ENCODE measurements at places on chromosomes 2 and 18. TPM values are rescaled to one million over a fixed set of nuclear protein-coding genes. Genes with fewer than 3 reads are reported as not detected.

Gene TWSG1
- total RNA-seq: 1.7 TPM

Gene MAB21L4
- total RNA-seq: not detected

Gene CTLA4
- total RNA-seq: 77.2 TPM

Gene PLEKHA3
- 26.5 TPM for total RNA-seq

Gene EGR4
- 0.70 TPM for total RNA-seq

DNA sequence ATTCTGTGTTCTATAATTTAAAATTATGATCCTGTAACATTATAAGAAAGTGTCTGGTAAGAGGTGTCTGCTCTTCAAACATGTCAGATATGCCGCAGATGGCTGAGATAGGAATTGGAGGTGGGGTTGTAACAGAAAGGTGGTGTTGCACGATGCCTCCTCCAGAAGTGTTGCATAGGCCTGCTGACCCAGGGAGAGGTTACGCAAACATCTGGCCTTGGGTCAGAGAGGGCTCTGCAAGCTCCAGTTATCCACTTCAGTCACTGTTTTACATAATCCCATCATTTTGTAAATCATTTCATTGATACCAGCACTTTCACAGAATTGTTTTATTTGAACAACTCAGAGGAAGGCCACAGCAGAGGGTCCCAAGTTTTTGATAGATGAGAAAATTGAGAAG lies 256.5 kb downstream of the OSR1 start:
- H3K27me3 ChIP-seq: no peaks in the 10 kb centered on the region
- no peak overlapping the region for H3K4me3 ChIP-seq
- H3K27ac ChIP-seq: no peak overlapping the region
- DNase-seq: no peak

- H3K4me3 ChIP-seq: no peak overlapping the region
- H3K27ac ChIP-seq: no peak overlapping the region
- DNase-seq: no peak
These were observed 104.8 kb upstream of the TFPI start for GRCh38 chr2:187658952-187659525.

DNA sequence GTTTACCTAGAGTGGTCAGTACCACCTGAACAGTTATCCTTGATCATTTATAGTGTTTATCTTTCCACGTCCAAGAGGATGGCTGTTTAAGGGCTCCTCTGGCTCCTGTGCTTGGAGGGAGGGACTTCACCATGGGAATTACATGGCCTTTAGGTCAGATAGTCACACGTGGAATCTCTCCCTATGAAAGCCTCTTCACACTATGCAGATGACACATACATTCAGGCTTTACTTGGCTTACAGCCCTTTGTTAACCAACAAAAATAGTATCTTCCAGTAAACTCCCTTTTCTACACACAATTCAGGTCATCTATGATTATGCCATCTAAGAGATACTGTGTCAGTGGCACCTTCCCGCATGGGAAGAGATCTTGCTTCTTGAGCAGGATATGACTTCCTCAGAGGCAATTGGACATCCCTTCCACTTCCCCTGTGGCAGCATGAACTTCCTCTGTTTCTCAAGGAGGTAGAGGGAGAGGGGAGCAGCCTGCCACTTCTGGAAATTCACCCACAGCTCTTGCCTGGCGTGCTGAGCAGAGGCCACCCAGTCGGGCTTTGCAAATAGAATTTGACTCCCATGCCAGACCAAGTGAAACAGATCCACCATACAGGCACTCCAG lies 53.5 kb downstream of the COLEC12 start:
- no peaks in the 10 kb centered on the region for H3K4me1 ChIP-seq
- no peak overlapping the region for H3K4me3 ChIP-seq
- no peaks in the 10 kb centered on the region for H3K36me3 ChIP-seq
- no peak overlapping the region for H3K27ac ChIP-seq
- no peak for DNase-seq

GRCh38 chr18:56542476-56542875 lies 95.9 kb downstream of the TXNL1 start:
- no peak overlapping the region for H3K27ac ChIP-seq
- no peak for DNase-seq
- H3K4me3 ChIP-seq: no peak overlapping the region
- H3K36me3 ChIP-seq: no peaks in the 10 kb centered on the region
- H3K27me3 ChIP-seq: peaks cover 9% of the 10 kb centered on the region

GRCh38 chr2:199136681-199137080 lies 321.1 kb downstream of the SATB2 start:
- no peak overlapping the region for H3K27ac ChIP-seq
- no peaks in the 10 kb centered on the region for H3K4me1 ChIP-seq
- H3K4me3 ChIP-seq: no peak overlapping the region
- H3K36me3 ChIP-seq: no peaks in the 10 kb centered on the region

DNA sequence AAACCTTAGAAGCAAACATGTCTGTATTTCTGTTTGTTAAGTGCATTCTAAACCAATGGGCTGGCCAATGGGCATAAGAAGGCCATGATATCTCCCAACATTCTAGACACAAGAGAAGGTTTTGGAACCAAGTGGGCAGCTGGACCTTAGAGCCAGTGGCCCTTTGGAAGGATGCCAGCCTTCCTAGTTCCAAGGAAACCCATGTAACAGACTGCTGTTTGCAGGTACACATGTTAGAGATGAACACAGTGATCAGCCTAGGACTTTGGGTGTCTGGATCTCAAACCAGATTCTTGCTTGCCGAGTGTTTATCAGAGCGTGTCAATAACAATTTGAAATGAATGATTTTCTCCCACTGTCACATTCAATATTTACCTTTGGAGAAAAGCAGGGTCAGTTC lies 97.5 kb upstream of the COPS8 start:
- no peak overlapping the region for H3K27ac ChIP-seq
- peaks cover 39% of the 10 kb centered on the region for H3K27me3 ChIP-seq
- H3K4me3 ChIP-seq: no peak overlapping the region
- DNase-seq: no peak

- no peak overlapping the region for H3K27ac ChIP-seq
- H3K4me1 ChIP-seq: peaks cover 16% of the 10 kb centered on the region
- no peak for DNase-seq
- no peaks in the 10 kb centered on the region for H3K27me3 ChIP-seq
- peaks cover 10% of the 10 kb centered on the region for H3K36me3 ChIP-seq
These were observed 166.2 kb downstream of the ATAD2B start for GRCh38 chr2:23760736-23761135.

- peak overlapping the region; percentile 75 for H3K4me3 ChIP-seq
- peaks cover 56% of the 10 kb centered on the region for H3K4me1 ChIP-seq
- no peak for DNase-seq
These were observed 133.0 kb upstream of the EML6 start for GRCh38 chr2:54590216-54591120.

GRCh38 chr2:130987519-130988425 lies 105.5 kb downstream of the FAM168B start:
- H3K4me3 ChIP-seq: no peak overlapping the region
- no peaks in the 10 kb centered on the region for H3K36me3 ChIP-seq
- peaks cover 4% of the 10 kb centered on the region for H3K4me1 ChIP-seq
- DNase-seq: no peak

GRCh38 chr2:182228073-182228473 lies 198.8 kb downstream of the PDE1A start:
- no peaks in the 10 kb centered on the region for H3K4me1 ChIP-seq
- H3K27me3 ChIP-seq: no peaks in the 10 kb centered on the region
- H3K4me3 ChIP-seq: no peak overlapping the region
- no peak overlapping the region for H3K27ac ChIP-seq

DNA sequence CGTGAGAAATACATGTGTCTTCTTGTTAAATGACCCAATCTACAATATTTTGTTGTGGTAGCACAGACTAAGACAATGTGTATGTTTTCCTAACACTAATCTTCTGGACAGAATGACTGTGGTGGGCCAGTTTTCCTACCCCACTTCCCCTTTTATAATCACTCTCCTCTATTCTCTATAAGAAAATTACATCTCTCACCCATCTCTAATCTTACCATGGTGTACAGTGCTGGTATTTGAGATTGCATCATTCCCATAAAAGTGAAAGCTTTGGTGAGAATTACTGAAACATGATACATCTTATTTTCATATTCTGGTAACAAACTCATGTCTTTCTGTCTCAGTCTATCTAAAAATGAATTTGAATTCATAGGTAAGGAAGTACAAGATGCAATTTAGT lies 40.5 kb downstream of the CAVIN2 start:
- H3K36me3 ChIP-seq: peaks cover 3% of the 10 kb centered on the region
- H3K4me1 ChIP-seq: no peaks in the 10 kb centered on the region
- no peak overlapping the region for H3K4me3 ChIP-seq
- no peak for DNase-seq
- no peak overlapping the region for H3K27ac ChIP-seq

DNA sequence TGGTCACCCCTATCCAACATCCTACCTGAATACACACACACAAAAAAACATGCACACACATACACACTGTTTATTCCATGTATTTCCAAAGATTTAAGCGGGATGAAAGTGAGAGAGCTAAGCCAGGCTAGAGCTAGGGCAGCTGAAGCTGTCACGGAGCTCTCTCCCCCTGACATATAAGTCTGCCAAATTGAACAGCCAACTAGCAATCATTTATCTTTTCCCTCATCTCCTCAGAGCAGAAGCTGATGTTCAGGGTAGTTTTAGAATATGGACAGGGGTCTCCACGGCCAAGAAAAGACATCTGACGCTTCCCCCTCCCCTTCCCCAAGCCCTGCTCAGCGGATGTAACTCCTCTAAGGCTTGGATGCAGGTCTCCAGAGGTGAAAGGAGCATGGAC lies 171.6 kb downstream of the GRB14 start:
- H3K36me3 ChIP-seq: no peaks in the 10 kb centered on the region
- no peak overlapping the region for H3K27ac ChIP-seq

DNA sequence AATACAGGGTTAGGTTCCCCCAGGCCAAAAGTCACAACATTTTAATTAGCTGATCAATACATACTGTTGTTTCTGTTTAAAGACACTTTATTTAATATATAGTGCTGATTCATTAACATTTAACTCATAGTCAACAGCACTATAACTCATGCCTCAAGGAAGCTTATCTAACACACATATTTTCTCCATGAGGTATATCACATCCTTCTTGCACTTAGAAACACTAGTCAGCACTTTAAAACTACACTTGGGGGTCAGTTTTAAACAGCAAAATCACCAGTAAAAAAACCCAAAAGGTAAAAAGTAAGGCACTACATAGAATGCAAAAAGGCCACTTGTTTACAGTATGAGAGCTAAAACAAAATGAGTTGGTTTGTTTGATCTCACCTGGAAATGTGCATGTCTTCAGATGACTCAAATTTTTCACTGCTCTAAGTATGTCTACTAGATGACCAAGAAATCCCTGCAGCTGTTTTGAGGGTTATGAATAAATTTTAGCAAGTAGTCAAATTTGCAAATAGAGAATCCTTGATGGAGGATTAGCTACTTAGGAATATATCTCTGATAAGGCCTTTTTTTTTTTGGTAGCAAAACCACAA lies 54.1 kb upstream of the EPB41L5 start:
- peaks cover 14% of the 10 kb centered on the region for H3K4me1 ChIP-seq
- no peak overlapping the region for H3K4me3 ChIP-seq
- DNase-seq: no peak
- H3K27me3 ChIP-seq: no peaks in the 10 kb centered on the region

DNA sequence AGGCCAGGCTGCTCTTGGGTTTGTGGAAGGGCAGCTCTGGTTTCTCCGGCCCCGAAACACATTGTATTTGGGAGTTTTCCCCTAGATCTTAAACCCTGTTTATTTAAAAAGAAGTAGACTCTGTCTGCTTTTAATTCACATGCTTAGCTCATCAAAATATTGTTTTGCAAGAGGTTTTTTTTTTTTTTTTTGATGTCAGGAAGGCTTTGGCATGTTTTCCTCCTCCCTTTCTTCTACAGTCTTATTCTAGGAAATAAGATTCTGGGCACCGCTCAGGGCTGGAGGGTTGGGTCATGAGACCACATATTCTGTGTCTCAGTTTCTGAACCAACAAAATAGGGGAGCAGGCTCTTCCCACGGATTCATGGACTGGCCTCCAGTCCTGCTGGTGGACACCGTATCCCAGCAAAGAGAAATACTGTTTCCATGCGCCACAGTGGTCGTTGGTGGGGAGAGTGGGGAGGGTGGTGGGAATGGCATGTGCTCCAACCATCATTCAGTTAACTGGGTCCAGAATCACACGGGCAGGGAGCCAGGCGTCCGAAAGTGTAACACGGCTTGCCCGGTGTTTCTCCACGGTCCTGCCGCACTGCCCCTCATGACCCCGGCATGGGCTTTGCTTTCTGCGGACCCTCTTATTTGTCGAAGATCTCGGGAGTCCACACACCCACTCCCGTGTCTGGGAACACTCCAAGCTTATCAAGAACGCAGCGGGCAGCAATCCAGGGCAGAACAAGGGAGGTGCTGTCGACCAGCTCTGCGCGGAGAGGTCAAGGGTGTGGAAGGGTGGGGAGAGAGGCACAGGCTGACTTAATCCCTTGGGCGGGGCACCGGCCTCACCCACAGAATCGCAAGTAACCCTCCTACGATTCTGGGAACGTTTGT lies 176.7 kb downstream of the GLI2 start:
- H3K4me1 ChIP-seq: peaks cover 2% of the 10 kb centered on the region
- H3K36me3 ChIP-seq: no peaks in the 10 kb centered on the region
- no peak for DNase-seq
- H3K4me3 ChIP-seq: no peak overlapping the region
- H3K27me3 ChIP-seq: peaks cover 9% of the 10 kb centered on the region
- H3K27ac ChIP-seq: no peak overlapping the region

GRCh38 chr2:37323176-37323780 lies 1.4 kb downstream of the PRKD3 start:
- peak overlapping the region; percentile 95 for H3K4me3 ChIP-seq
- H3K36me3 ChIP-seq: peaks cover 2% of the 10 kb centered on the region
- peaks cover 14% of the 10 kb centered on the region for H3K27me3 ChIP-seq
- DNase-seq: no peak

DNA sequence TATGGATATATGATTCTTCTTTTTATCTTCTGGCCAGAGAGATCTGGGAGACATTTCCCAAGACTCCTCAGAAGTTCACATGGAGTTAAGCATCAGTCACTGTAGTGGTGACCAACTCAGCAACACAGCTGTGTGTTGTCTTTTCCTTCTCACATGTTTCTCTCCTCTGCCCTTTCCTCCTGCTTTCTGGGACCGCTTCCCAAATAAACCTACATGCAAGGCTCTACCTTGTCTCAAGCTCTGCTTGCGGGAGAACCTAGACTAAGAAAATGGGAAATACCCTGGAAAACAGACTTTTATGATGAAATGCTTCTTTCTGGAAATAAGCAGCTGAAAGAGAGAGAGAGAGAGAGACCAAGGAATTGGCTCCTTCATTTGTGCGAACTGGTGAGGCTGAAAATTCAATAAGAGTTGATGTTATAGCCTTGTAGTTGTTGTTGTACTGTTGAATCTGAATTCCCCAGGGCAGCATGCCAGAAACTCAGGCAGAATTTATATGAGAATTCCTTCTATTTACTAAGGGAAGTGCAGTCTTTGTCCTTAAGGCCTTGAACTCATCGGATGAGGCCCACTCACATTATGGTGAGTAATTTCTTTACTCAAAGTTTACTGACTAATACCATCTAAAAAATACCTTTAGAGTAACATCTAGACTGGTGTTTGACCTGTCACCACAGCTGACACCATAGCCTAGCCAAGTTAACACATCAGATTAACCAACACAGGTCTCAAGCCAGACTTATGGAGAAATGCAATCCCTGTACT lies 22.7 kb upstream of the DSC1 start:
- DNase-seq: no peak
- no peak overlapping the region for H3K4me3 ChIP-seq
- no peaks in the 10 kb centered on the region for H3K4me1 ChIP-seq
- no peaks in the 10 kb centered on the region for H3K27me3 ChIP-seq

Measured in T-helper 17 cell (primary cell).